ENCODE measurements at places on chromosomes 2 and 18.

DNA sequence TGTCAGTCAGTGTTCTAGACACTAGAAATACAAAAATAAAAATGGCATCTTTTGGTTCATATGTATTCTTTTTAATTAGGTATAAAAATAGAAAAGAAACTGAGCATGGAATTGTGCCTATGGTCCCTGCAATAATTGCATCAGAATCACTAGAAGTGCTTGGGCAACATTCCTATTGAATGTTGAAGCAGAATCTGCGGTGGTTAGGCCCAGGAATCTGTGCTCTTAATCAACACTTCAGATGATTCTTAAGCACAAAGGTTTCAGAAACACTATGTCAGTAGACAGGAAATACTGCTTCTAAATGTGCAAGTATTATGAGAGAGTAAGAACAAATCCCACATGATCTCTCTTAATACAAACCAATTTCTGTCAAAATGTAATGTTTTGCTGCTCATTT, 20.3 kb upstream of the RBBP8 start:
- no peak for DNase-seq

DNA sequence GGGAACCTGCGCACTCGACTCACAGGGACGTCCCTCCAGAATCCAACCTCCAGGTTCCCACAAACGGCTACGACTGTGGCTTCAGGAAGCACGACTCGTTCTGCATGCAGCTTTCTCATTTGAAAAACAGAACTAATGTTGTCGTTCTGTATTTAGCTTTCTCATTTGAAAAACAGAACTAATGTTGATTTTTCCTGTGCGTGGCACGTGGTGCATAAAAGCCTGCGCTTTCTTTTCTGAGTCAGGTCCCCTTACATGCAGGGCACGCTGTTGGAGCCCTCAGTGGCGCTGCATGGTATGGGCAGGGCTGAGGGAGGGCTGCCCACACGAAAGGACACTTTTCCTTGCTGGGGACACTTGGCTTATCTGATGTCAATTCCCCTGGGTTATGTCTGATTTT, 124.3 kb downstream of the TMEM18 start:
- no peak for DNase-seq

DNA sequence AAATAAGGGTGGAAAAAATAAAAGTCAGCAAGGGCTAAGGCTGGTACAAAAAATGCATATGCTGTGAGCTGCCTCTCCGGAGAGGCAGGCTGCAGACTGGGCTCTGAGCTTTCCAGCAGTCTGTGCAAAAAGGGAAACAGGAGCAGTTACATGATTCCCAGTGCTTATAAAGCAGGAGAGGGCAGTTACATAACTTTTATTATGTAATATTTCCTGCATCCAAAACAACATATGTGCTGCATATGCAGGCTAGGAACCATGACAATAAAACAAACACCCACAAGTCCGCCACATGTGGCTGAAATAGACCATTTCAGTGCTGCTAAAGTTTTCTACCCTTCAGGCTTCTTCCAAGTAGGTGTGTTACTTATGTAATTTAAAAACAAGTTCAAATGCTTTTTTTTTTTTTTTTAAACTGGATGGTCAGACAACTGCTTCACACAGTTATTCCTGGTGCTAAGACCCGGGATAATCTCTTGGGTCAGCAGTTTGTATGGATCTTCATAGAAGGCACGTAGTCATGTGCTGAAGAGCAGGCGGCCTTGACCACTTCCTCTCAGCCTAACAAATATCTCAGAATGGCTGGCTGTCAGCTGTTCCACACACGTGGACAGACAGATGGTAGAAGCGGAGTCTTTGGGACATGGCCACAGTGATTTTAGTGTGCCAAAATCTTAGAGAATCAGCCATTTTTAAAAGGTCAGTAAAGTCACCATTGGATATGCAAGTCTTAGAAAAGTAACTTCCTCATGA, 43.5 kb downstream of the ARMC9 start:
- DNase-seq: no peak

GRCh38 chr2:129923265-129924091, 56.0 kb upstream of the RAB6C start:
- DNase-seq: peak; percentile 35

- peak; percentile 70 for DNase-seq
Measured at GRCh38 chr2:105521176-105521575, 122.3 kb upstream of the FHL2 start.

GRCh38 chr2:3450385-3451010, 68.8 kb downstream of the ADI1 start:
- no peak for DNase-seq

DNA sequence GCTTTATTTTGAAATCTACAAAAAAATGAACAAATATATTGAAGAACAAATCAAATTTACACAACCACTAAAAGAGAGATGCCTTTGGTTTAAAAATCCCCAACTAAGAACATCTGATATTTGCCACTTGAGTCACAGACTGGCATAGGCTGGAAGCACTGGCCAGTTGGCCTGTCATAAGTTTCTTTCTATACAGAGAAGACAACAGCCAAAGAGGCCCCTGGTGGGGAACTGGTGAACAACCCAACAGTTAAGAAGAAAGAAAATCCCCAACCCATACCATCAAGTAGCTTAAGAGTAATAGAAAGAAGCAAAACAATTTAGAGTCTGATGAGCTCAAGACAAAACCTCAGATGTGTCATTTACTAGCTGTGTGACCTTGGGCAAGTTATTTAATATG, 45.5 kb downstream of the OSR1 start:
- no peak for DNase-seq

GRCh38 chr2:29613067-29613466, 308.3 kb downstream of the ALK start:
- no peak for DNase-seq

DNA sequence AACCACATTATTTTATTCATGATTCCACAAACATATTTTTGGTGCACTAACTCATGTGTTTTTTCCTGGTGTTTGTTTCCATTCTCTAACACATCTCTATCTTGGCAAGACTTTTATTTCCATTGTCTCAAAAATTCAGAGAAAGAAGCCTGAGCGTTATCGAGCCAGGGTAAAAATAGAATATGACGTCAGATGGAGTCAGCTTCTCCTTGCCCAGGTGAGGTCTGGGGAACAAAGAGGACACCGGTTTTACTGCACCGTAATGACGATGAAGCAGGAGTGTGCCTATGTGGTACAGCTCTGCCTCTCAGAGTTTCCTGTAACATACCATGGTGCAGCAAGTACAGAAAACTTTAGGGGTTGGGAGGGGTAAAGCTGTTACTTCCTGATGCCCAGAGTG, 661.6 kb downstream of the PLCL1 start:
- DNase-seq: no peak

- no peak for DNase-seq
Measured at GRCh38 chr2:85796341-85797262, 42.8 kb downstream of the ATOH8 start.

- no peak for DNase-seq
Measured at GRCh38 chr18:34749721-34750120, 39.6 kb downstream of the DTNA start.

- DNase-seq: no peak
Measured at GRCh38 chr2:15830937-15831549, 109.3 kb upstream of the MYCN start.

DNA sequence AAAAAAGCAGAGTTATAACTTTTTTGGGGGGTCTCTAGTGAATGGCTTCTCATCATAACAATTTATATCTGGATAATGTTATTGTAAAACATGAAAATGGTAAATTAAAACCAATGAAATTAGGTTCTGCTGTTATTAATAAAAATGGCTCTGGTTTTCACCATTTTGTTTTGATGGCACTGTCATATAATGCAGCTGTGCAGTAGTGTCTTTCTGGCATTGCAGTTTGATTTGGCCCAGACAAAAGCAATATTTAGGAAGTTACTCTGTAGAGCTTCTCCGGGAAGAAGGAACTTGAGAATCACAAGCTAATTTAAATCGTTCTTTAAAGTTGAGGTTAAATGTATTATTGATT, 15.1 kb upstream of the NT5C1B start:
- DNase-seq: no peak

GRCh38 chr2:100381240-100381639, 36.2 kb downstream of the CHST10 start:
- DNase-seq: peak; percentile 86

DNA sequence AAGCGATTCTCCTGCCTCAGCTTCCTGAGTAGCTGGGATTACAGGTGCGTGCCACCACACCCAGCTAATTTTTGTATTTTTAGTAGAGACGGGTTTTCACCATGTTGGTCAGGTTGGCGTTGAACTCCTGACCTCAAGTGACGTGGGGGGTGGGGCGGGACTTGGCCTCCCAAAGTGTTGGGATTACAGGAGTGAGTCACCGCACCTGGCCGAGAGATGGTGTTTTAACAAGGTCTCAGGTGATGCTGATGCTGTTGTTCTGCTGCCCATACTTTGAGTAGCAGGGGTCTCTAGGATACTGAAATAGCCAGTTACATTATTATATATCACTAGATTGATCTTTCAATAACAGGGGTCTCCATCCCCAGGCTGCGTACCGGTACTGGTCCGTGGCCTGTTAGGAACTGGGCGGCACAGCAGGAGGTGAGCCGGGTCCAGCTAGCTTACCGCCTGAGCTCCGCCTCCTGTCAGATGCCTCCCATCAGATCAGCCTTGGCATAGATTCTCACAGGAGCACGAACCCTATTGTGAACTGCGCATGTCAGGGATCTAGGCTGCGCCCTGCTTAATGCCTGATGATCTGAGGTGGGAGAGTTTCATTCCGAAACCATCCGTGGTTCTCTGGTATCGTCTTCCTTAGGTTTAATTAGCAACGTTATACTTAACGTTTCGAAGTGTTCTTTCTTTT, 48.3 kb upstream of the SLC38A11 start:
- no peak for DNase-seq

GRCh38 chr2:235606004-235606715, 112.3 kb downstream of the AGAP1 start:
- no peak for DNase-seq

DNA sequence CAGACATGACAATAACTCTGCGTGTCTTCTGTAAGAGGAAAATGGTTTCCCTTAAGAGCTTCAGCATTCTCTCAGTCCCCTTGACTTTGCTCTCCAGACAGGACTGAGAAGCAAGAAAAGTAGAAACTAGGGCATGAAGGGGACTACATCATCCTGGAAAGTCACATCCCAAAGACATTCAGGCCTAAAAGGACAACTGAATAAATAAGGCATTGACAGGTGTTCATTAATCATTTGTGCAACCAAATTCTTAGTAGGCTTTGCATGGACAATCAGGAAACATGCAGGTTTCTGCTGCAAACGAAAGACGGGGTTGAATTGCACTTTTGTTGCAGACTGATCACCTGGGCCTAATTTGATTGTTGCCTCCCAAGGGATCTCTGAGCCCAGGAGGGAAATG, 1.2 kb upstream of the SGPP2 start:
- no peak for DNase-seq

Measured in hematopoietic multipotent progenitor cell treated with erythropoietin and hydrocortisone succinate and interleukin-3 and kit ligand, for 17 days (in vitro differentiated cells).